K562 (cell line): ENCODE measurements at places on chromosomes 2 and 18.

DNA sequence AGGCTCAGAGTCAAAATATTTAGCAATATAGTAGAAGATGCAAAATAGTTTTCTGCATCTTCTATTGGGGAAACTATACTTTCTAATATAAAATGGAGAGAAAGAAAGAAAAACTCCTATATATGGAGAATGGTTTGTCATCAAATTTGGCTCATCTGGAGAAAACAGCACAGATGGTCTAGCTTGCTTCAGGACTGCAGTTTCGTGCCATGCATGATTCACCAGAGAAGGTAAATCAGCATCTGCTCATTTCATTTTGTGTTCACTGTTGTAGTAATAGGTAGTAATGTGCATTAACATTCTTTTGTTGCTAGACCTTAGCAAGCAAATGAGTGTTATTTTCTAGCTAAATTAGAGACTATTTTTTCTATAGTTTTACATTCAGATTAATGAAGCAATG lies 179.0 kb downstream of the ASXL3 start:
- DNase-seq, result no peak

DNA sequence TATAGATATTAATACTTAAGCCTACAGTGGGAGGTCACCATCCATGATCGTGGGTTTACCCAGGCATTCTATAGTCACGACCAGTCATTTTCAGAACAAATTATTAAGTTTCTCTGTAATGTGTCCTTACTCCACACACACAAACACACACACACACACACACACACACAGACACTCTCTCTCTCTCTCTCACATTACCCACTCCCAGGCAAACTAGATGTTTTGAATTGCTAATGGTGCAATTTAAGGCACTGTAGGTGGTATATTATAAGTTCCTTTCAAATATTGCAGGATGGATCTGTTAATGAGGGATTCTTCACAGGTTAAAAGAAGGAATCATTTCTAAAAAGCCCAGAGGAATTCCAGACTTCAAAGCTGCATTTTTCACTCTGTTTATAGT lies 657.8 kb downstream of the MBD2 start:
- no peak for DNase-seq

DNA sequence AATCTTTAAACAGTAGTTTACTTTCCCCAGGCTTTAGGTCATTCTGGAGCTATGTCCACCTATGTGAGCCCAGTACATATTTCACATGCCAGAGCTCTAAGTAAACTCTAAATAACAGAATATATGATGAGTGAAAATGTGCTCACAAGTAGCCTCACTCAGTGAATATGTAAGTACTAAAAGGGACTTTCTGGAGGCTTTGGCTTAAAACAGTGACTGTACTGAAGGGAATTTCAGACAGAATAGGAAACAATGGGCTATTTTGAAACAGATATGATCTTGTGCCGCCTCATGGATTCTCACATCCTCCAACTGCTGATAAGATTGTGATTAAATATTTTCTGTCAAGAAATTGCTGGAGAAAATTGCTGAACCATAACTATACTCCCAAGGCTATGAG lies 747.9 kb downstream of the SOCS6 start:
- DNase-seq, result no peak

GRCh38 chr2:218736531-218736930 lies 25.9 kb downstream of the TTLL4 start:
- no peak for DNase-seq

DNA sequence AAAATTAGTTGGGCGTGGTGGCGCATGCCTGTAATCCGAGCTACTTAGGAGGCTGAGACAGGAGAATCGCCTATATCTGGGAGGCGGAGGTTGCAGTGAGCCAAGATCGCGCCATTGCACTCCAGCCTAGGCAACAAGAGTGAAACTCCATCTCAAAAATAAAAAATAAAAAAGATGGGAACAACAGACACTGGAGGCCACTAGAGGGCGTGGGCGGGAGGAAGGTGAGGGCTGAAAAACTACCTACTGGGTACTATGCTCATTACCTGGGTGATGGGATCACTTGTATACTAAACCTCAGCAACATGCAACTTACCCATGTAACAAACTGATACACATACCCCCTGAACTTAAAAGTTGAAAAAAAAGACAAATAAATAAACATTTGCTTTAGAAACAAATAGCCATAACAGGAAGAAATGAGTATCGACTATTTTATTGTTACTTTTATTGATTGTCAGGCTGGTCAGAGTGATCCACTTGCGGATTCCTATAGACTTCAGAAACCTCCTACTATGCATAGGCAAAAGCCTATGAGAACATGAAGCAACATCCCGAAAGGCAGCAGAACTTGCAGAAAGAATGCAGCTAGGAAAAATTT lies 61.0 kb downstream of the TMEM163 start:
- no peak for DNase-seq

GRCh38 chr18:28584731-28585130 lies 407.8 kb upstream of the CDH2 start:
- DNase-seq, result no peak

DNA sequence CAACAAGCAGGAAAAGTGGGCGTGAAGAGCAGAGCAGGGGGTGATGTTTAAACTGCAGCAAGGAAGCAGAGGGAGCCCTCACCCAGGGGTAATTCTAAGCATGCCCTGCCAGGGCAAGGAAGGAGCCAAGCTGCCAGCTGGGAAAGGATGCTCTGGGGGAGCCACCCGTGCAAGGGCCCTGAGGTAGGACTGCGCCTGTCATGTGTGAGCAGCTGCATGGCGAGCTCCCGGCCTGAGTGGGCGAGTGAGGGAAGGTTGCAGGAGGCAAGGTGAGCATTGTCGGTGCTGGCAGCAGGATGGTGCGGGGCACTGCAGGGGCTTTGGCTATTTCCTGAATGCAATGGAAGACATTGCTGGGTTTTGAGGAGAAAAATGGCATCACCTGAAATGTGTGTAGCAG lies 107.2 kb downstream of the COPS8 start:
- no peak for DNase-seq

DNA sequence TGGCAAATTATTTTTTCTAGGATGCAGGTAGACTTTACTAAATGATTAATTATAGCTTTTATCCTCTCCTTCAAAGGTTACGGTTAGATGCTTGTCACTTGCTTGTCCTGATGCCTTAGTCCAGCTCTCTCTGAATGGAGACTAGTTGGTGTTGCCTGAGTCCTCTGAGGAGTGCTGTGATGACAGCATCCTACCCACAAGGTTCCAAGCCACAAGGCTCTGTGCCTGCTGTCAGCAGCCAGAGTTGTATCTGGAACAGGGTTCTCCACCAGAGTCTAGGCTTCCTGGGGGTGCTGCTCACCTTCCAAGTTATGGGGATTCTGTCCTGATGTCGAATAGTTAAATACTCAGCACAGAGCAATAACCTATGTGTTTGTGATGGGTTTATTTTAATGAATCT lies 125.7 kb downstream of the GALNT1 start:
- DNase-seq, result no peak

DNA sequence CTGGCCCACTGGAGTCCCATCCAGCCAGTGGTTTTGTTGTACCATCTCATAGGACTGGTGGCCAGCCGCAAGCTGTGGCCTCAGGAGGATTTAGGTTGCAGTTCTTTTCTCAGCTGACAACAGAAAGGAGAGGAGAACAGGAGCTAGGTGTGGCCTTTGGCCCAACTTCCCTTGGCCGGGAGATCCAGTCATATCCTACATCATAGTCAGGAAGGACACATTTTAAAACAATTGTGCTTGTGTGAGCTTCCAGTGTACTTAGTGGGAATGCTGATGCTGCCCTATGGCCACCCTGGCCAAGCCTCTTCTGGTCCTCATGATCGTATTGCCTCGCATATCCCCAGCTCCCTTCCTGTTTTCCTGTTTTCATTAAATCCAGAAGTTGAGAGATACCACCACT lies 98.1 kb downstream of the WDSUB1 start:
- DNase-seq, result no peak

DNA sequence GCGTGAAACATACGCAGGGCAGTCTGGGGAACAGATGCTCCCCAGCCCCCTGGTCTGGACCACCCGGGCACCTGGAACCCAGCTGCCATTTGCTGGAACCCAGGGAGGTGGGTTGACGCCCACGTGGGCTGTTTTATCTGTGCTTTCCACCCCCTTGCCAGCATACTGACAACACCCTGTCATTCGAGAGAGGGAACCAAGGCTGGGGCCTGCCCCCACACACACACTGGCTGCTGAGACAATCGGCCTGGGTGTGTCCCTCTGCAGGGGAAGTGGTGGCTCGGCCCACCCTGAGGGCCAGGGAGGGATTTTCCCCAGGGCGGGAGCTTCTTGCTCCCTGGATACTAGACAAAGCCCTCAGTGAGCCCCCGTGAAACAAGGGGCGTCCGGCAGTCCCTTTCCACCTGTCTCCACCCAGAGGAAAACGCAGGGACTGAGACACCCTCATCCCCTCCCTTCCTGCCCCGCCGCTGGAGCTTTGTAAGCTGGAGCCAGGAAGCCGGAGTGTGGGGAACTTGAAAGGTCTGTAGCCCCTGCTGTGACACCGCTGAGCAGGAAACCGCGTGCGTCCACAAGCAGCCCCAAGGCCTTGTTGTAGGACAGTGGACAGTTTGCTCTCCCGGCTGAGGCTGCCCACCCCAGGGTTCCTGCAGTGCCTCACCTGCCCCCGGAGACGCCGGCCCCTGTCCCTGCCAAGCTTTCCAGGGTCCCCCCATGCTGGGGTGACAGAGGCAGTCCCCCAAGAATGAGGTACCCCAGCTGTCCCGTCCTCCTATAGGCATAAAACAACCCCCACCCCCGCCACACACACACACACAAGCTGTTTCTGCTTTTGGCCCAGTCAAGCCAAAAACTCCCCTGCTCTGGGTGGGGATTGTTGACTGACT lies 14.1 kb upstream of the KLF11 start:
- DNase-seq, result peak; percentile 92

- no peak for DNase-seq
Observed at GRCh38 chr2:44286884-44287638, 11.8 kb downstream of the SLC3A1 start.

DNA sequence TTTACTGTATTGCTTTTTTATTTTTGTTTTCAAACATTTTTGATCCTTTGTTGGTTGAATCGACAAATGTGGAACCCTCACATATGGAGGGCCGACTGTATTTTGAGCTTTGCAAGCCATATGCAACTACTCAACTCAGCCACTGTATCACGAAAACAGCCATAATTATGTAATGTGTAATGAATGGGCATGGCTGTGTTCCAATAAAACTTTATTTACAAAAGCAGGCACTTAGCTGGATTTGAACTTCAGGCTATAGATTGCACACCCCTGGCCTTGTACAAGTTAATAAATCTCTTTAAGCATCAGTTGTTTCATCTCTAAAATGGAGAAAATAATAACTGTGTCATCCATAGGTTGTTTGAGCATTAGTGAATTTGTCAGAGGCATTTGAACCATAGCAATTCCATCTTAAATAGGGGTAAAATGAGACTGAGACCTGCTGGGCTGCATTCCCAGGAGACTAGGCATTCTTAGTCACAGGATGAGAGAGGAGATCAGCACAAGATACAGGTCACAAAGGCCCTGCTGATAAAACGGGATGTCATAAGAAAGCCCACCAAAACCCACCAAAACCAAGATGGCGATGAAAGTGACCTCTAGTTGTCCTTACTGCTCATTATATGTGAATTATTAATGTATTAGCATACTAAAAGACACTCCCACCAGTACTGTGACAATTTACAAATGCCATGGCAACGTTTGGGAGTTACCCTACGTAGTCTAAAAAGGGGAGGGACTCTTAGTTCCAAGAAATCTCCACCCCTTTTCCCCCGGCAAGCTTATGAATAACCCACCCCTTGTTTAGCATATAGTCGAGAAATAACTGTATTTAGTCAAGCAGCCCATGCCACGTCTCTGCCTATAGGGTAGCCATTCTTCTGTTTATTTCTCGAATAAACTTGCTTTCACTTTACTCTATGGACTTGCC lies 13.7 kb upstream of the LTBP1 start:
- peak; percentile 19 for DNase-seq

DNA sequence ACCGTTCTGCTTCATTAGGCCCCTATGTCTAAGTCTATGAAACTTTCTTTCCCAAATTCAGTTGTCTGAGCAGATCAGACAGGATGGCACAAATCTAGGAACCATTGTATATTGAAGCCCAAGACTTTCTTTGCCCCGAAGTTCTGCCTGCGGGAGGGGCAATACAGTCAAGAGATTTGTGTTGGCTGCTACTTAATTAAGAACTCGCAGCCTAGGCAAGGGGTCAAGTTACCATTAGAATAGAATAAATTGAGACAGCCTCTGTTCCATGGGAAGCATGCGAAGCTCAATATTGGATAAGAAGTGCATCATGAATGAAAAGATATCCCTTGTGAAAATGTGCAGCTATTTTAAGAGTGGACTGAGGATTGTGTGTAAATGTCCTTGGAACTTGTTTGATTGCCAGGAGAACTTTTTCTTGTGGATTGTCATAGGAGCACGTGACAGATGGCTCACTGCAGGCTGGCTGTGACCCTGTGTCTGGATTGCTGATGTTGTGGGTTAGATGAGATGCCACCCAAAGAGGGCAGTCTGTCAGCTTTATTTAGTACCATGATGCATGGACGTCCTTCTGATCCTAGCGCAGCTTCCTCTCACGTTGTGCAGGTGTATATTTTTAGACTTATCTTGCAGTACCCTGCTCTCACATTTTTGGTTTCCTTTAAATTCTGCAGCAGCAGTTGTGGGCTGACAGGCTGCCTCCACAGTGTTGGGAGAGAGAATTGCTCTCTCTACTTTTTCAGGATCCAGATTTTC lies 30.9 kb downstream of the HAUS1 start:
- no peak for DNase-seq

- DNase-seq, result no peak
Observed at GRCh38 chr2:30385327-30385726, 61.7 kb upstream of the LCLAT1 start.
